Activated B cell treated with CpG ODN at 0.5 μM for 24 hours (primary cell): ENCODE measurements at places on chromosomes 1 and 21.

DNA sequence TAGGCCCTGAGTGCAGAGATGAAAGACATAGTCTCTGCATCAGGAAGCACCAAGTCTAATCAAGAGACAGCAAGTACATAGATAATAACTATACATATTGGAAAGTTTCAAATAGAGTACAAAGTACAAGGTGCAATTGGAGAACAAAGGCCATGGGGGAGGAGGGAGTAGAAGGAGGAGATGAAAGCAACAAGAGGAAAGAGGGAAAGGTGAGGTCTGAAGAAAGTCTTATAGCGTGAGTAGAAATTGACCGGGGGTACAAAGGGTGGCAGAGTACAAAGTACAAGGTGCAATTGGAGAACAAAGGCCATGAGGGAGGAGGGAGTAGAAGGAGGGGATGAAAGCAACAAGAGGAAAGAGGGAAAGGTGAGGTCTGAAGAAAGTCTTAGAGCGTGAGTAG is 244.2 kb upstream of the JUN start:
- no peak for DNase-seq

- DNase-seq = no peak
Observed at GRCh38 chr1:24193046-24193445, 6.0 kb upstream of the IFNLR1 start.

DNA sequence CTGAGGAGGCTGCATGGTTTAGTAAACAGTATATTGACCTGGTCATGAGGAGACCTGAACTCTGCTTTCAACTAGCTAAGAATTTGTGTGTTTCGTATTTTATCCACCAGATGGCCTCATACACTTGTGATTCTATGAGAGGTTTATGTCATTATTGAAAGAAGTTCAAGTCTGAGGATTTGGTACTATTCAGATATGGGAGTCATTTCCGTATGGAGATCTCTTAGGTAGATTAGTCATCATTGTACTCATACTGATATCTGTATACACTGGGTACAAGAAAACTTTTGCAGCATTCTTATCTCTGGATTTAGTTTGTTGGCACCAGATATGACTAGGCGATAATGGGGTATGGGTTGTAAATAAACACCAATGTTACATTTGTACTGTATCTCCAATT is 26.6 kb downstream of the ATF6 start:
- no peak for DNase-seq

DNA sequence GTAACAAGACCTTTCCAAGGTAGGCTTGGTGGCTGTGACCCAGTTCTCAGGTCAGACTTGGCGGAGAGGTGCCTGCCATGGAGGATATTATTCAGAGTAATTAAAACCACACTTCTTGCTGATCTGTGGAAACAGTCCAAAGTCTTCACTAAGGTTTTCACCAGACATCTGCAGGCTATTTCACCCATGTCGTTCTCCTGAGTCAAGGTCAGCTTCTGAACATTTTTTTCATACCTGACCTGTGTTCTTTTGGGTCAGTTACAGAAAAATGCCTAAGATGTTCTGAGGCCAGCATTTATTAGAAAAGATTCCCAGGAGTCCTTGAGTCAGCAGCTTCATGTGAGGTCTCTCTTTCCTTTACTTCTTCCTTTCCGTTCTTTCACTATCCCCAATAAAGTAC is 54.9 kb downstream of the RGL1 start:
- DNase-seq = no peak

DNA sequence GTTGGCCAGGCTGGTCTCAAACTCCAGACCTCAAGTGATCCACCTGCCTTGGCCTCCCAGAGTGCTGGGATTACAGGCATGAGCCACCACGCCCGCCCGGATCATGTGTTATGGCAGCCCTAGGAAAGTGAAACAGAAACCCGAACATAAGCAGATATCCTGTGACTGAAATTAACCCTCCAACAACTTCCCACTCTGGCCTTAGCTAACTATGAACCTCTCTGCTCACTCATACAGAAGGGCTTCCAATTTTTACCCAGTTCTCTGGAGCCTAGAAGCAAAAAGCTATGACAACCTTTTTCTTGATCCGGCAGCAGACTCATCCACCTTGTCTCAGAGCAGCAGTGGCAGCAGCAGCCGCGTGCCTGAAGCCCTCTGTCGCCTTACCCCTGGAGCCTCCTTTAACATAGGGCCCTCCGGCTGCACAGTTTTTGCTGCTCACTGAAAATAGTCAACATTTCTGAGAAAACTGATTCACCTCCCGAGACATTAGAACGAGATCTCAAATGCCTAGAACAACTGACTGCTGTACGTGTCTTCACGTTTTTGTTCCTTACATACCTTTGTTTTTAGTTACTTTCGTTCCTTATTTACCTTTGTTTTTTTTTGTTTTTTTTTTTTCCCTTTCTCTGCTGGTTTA is 9.3 kb downstream of the CBR1 start:
- no peak for DNase-seq

DNA sequence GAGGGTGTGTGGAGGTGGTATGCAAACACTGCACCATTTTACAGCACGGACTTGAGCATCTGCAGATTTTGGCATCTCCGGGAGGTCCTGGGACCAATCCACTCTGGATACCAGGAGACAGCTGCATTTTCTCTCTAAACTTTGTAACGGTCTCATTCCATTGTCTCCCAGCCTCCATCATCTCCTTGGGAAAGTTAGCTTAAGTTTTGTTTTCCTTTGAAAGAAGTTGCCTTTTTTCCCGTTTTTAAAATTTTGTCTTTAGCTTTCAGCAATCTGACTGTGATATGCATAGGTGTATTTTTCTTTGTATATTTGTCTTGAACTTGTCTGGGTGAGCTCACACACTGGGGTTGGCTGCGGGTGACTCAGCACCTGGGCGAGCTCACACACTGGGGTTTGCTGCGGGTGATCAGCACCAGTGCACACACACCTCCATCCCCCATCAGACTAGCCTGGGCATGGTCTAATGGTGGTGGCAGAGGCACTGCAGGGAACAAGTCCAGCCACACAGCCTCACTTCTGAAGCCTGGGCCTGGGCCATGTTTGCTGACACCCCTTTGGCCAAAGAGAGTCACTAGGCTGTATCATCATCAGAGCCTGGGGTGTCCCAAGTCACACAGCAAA is 32.1 kb upstream of the COL18A1 start:
- no peak for DNase-seq
